ENCODE measurements at places on chromosomes 11 and 22. TPM values are rescaled to one million over a fixed set of nuclear protein-coding genes. Genes with fewer than 3 reads are reported as not detected.

- DNase-seq, result no peak
Observed at GRCh38 chr11:90593099-90593498, 370.2 kb upstream of the CHORDC1 start.

DNA sequence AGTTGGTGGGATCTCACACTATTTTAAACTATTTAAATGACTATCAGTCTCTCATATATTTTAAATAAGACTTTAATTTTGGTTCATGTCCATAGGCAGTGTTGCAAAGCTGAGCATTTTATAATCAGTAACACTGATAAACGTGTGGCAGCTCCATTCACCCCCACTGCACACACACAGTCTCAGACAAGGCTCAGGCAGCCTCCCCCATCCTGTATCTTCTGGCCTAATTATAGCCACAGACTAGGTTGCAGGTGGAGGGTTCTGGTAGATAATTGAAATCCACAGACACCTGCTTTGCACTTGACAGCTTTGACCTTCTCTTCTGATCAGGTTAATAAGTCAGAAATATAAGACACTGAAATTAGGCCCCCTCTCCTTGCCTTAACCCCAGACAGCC is 118.5 kb upstream of the LDLRAD3 start:
- no peak for DNase-seq
- no peaks in the 10 kb centered on the region for H3K36me3 ChIP-seq
- no peaks in the 10 kb centered on the region for H3K4me1 ChIP-seq
- H3K27ac ChIP-seq, result no peak overlapping the region

DNA sequence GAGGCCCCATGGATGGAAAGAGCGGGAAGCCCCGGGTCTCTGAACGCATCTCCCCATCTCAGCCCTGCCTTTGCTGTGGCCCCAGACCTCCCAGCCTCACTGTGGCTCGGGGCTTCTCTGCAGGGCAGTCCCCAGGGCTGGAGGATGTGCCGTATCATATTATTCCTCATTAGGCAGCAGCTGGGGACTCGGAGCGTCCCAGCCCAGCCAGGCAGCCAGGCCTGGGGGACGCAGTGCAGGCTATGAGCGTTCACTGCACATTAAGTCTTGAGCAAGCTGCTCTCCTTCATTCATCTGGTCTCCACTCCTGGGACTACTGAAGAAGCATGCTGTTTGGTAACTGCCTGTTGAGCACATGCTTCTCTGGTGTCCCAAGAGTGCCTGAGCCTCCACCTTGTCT is 226.8 kb upstream of the TBCEL start:
- no peak overlapping the region for H3K27ac ChIP-seq
- no peaks in the 10 kb centered on the region for H3K4me1 ChIP-seq
- peaks cover 2% of the 10 kb centered on the region for H3K27me3 ChIP-seq
- no peak for DNase-seq
- H3K36me3 ChIP-seq, result no peaks in the 10 kb centered on the region

- H3K27ac ChIP-seq, result no peak overlapping the region
- peaks cover 34% of the 10 kb centered on the region for H3K27me3 ChIP-seq
- no peak for DNase-seq
- no peak overlapping the region for H3K4me3 ChIP-seq
- no peaks in the 10 kb centered on the region for H3K36me3 ChIP-seq
Observed at GRCh38 chr11:119797736-119798135, 68.7 kb upstream of the NECTIN1 start.

GRCh38 chr11:37264060-37264459 is 666.0 kb upstream of the RAG2 start:
- no peak overlapping the region for H3K4me3 ChIP-seq
- no peaks in the 10 kb centered on the region for H3K4me1 ChIP-seq
- DNase-seq, result no peak
- H3K36me3 ChIP-seq, result no peaks in the 10 kb centered on the region
- no peaks in the 10 kb centered on the region for H3K27me3 ChIP-seq

GRCh38 chr11:112942966-112943643 is 18.1 kb upstream of the NCAM1 start:
- no peak for DNase-seq
- H3K27me3 ChIP-seq, result no peaks in the 10 kb centered on the region
- no peaks in the 10 kb centered on the region for H3K36me3 ChIP-seq
- H3K27ac ChIP-seq, result no peak overlapping the region

GRCh38 chr11:73099512-73100266 is 42.4 kb downstream of the FCHSD2 start:
- H3K36me3 ChIP-seq, result no peaks in the 10 kb centered on the region
- H3K27me3 ChIP-seq, result no peaks in the 10 kb centered on the region
- no peak overlapping the region for H3K27ac ChIP-seq
- H3K4me3 ChIP-seq, result no peak overlapping the region
- no peak for DNase-seq
- H3K4me1 ChIP-seq, result no peaks in the 10 kb centered on the region

DNA sequence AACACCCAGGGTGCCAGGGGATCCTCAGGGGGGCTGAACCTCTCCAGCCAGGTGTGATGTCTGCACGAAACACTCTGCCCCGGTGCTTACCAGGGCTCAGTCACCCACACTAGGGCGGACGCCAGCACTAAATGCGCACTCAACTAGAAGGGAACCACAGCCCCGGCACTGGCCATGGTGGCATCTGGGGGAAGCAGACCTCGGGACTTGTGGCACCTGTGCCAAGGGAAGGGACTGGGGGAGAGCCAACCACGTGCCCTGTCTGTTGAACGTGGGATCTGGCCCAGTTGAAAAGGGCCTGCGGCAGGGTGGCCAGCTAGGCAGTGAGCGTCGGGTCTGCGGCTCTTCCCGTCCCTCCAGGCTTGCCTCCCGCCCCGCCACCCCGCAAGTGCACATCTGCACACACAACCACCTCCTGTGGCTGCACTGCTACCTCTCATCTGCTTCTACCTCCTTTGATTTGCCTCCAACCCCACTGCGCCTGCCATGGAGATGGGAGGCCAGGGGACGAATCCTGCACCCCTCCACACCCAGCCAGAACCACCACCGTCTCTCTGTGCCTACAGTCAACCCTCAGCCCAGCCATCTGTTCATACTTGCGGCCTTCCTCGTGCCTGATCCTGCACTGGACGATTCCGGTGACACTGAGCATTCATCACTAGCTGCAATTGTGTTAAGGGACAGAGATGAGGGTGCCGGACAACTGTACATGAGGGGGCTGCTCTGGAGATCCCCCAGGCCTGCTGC is 15.0 kb upstream of the MOB2 start:
- no peak overlapping the region for H3K27ac ChIP-seq
- H3K4me1 ChIP-seq, result no peaks in the 10 kb centered on the region
- no peak overlapping the region for H3K4me3 ChIP-seq
- no peak for DNase-seq

DNA sequence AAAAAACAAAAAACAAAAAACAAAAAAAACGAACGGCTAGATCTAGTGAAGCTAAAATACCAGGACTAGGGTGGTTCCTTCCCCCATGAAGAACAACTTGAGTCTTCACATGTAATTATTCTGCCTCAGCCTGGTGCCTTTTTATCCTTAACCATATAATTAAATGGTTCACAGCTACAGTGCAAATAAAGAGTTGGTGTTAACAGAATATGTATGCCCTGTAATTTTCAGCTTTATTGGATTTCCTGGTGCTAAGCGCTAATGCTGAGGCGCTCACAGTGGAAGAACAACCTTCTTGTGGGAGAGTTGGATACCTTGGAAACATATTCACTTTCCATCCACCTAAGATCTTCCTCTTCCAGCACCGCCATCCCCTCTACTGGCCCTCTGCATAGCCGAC is 158.5 kb upstream of the SORL1-AS1 start:
- no peak overlapping the region for H3K4me3 ChIP-seq
- no peak for DNase-seq
- H3K4me1 ChIP-seq, result peaks cover 4% of the 10 kb centered on the region
- peaks cover 49% of the 10 kb centered on the region for H3K27me3 ChIP-seq
- H3K27ac ChIP-seq, result no peak overlapping the region

CYTH4 gene
- 0.59 TPM for total RNA-seq

PGR gene
- total RNA-seq, result 0.29 TPM

MYOD1 gene
- not detected for total RNA-seq

All from osteoblast (primary cell).